Stimulated activated CD4-positive, alpha-beta T cell treated with anti-CD3 and anti-CD28 coated beads, Interleukin-1b, Interleukin-23, amount 100 ng/mL, for 1 hour (primary cell): ENCODE measurements at places on chromosomes 7 and 10.

- no peak for DNase-seq
Measured at GRCh38 chr7:80918909-80919721, at the start of gene SEMA3C. SEMA3C (minus strand) TSS chr7:80919051; CDS start chr7:80916781, 2,270 bp downstream.

DNA sequence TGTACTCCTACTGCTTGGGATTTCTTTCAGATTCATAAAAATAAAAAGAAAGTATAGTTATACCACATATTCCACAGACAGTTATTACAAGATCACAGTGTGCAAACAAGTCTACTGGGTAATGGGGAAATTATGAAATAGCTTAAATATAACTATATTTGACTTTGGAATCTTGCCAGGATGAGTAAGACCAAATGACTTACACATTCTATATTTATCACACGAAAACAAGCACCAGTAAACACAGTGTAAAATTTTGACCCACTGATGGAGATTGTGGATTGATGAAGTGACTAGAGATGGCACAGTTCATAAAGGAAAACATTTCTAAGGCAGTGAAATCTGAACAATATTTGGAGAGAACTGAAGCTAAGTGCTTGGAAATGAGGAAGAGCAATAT is 339.7 kb downstream of the THSD7A start:
- no peak for DNase-seq

- no peak for DNase-seq
Measured at GRCh38 chr7:30760514-30761213, 8.7 kb downstream of the INMT start.

DNA sequence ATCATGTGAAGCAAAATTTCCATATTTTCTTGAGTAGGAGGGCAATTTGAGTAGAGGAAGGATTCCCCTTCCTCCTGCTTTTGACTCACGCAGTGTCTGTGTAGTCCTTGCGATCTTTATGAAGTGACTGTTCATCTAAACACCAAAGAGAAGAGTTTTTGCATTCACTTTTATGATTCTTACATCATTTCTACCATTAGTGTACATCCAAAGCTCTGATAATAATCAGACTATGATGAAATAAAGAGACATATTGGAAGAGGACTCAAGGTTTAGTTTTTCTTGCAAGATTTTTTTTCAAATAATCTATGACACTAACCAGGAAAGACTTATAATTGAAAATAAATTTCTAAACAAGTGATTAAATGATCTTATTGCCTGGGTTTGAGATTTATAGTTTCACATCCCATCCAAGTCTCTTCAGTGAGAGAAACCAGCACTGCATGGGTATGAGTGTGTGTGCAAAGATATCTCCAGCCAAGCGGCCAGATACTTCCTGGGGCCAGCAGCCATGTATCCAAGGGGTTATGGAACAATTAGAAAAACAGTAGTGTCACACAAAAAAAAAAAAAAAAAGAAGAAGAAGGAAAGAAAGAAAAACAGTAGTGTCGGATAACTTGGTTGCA is 2.0 kb upstream of the ACTA2 start:
- DNase-seq: no peak

- DNase-seq: no peak
Measured at GRCh38 chr7:1715671-1716074, 45.6 kb downstream of the ELFN1 start.

- DNase-seq: no peak
Measured at GRCh38 chr7:77757589-77757988, 40.6 kb downstream of the TMEM60 start.

- no peak for DNase-seq
Measured at GRCh38 chr10:89625041-89625765, 19.8 kb downstream of the PANK1 start.

DNA sequence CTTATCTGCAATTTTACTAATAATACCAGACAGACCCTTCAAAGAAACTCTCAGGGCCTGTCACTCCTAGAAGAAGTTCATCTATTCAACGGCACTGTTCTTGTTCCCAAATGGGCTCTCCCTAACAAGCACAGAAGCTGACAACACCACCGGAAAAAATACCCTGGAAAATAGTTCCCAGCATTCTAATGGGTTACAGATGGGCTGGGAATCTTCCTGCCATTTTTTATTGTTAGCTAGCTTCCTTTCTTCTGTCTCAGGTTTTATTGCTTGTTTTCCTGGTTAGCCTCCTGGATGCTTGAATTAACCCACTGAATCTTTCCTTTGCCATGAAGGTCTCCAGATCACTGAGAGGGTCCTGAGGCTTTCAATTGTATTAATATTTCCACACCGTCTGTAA is 689.8 kb upstream of the NRP1 start:
- no peak for DNase-seq

- DNase-seq: no peak
Measured at GRCh38 chr10:13272164-13272571, 27.7 kb downstream of the PHYH start.

GRCh38 chr10:5628451-5629302 is 37.7 kb downstream of the ASB13 start:
- DNase-seq: no peak

DNA sequence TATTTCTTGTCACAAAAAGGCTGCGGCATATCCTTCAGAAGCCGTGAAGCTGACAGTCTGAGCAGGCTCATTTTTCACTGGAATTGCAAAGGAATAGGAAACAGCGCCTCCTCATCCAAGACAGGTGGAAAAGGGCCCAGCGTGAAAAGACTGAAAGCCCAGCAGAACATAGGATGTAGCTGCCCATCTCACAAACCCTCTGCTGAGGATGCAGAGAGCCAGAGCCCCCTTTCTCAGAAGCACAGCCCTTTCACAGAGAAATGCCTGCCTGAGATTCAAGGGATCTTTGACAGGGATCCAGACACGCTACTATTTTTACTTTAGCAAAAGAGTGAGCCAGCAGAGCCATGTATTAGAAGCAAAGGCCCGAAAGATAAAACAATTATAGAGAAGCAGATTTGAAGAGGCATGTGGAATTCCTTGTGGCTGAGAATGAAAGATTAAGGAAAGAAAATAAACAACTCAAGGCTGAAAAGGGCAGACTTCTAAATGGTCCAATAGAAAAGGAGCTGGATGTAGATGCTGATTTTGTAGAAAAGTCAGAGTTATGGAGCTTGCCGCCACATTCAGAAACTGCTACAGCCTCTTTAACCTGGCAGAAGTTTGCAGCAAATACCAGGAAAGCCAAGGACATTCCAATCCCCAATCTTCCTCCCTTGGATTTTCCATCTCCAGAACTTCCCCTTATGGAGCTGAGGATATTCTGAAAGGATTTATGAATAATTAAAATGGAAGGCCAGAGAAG is 36.9 kb downstream of the GDI2 start:
- no peak for DNase-seq

DNA sequence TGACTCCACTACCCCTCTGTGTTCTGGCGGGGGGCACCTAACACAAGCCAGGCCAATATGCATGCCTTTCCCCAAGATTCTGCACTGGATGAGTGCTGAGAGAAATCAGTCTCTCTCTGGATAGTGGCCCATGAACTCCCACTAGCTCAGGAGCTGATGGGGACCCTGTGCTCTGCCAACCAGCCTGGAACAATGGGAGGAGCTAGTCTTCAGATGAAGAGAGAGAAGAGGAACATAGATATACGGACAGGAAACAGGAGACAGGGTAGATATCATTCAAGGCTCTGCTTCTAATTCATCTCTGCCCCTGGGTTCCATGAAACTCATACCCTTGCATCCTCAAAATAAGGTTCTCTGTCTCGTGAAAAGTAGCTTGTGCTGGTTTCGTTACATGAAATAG is 27.9 kb upstream of the PLXNA4 start:
- no peak for DNase-seq
